ENCODE measurements at places on chromosomes 11 and 22.

- DNase-seq = no peak
Observed at GRCh38 chr11:4194889-4195288, 100.3 kb downstream of the RRM1 start.

- DNase-seq = no peak
Observed at GRCh38 chr11:65448074-65448417, 25.4 kb downstream of the NEAT1 start.

DNA sequence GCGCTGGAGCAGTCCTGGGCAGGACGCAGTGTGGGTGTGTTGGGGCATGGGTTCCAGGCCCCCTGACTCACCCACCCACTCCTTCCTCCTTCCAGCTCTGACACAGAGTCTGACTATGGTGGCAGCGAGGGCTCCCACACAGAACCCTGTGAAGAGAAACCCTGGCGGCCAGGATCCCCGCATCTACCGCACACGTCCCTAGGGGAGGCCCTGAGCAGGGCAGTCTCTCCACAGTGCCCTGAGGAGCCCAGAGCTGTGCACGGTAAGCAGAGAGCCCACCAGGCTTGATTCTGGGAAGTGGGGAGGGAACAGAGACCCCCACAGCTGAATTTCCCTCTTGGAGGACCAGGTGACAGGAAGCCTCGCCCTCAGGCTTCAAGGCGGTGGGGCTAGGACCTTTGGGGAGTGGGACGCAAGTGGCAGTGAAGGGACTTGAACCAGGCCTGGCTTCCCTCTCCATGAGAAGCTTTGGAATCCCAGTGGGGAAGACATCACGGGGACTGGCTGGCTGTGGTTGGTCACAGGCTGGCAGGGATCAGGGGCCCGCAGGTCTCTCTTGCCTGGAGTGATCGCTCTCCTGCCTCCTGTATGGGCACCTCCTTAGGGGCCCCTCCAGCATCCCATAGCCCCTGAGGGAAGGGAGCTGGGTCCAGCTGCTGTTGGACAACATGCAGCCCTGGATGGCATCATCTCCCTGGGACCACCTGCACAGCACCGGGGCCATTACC, 96.4 kb upstream of the PARVA start:
- DNase-seq = no peak

DNA sequence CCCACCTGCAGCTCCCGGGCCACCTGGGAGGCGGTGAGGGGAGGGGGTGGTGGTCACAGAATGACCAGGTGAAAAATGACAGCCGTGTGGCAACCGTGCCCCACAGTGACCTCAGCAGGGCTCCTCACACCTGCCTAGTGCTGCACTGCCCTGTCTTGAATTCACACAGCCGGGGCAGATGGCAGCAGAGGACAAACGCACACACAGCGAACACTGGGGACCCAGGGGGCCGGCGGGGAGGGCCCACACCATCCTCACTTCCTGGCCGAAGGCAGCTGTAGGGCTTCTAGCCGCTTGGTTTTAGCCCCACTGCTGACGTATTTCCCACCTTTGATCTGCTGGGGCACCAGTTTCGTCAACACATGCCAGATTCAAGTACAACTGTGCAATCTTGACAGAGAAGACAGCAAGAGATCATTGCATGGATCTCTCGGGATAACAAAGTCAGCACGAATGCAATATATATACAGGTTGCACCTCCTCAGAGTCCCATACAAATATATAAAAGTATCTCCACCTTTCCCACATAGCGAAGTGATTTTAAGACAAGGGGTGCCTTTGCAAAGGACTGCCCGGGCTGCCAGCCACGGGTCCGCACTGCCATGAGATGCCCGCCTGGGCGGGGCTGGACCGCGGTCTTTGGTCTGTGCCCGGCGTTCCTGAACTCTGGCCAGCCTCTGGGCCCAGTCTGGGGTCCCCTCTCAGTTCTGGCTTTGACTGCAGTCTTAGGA, 26.9 kb downstream of the TRMU start:
- DNase-seq = no peak

DNA sequence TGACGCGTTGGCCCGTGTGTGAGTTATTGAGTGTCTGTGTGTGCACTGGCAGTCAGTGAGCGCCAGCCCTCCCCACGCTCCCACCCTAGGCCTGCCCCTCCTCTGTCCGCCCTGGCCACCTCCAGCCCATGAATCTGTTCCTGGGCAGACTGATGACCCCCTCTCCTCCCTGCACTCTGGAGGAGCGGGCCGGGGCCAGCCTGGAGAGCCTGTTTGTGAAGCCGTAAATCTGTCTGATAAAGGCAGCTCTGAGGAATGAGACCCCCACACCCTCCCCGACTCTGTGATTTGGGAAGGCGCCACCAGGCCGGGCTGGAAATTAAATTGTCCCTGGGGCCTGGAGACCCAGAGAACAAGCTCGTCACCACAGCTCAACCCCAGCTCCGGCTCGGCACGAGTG, 8.6 kb downstream of the TSSC4 start:
- DNase-seq = no peak

- DNase-seq = no peak
Observed at GRCh38 chr22:48474881-48475280, 1352.8 kb downstream of the BRD1 start.

GRCh38 chr22:30857791-30858190, 110.8 kb downstream of the MORC2 start:
- no peak for DNase-seq

GRCh38 chr11:69799582-69799981, 19.6 kb downstream of the FGF3 start:
- no peak for DNase-seq

DNA sequence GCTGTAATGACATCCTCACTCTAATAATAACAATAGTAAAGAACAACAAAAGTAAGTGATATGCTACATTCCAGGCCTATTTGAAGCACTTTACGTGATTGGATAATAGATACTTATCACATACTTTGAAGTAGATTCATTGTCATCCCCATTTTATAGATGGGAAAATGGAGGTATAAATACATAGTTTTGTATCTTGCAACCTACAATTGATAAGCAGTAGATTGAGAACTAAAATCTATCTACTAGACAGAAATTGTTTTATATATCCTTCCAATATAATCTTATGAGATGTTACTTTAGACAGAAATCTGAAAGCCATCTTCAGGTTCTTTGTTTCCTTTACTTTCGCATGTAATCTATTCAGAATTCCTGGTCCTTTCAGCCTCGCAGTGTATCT, 104.6 kb upstream of the CD44 start:
- DNase-seq = no peak

DNA sequence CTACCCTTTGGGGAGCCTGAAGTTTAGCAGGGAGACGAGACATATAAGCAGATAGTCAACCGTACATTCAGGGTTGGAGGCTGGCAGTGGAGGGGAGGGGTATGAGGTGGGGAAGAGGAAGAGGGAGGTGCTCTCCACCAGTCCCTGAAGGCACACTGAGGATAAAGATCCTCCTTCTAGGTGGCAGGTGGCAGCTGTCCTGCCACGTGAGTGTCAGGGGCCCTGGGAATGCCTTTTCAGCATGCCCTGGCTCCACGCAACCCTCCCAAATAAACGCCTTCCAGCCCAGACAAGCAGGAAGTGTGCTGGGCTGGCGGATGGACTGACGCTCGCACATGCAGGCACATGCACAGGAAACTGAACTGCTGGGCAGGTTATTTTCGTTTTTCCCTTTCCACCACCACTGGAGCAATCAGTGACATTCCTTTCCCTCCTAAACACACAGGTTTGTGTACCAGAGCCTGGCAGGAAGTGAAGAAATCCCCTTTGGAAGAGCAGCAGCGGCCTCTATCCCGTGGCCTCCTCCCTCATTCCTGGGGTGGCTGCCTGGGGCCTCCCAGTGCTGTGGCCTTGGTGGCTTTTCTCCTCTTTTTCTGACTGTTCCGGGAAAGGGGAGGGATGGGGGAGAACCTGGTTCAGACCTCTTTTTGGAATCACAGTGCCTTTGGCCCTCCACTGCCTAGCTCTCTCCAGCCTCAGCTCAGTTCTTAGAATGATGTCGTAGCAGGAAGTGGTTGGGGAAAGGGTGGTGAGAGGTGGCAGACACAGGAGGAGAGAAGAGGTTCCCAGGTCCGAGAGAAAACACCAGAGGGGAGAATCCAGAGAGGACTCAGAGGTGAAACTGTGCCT, 157.0 kb upstream of the TIMP3 start:
- no peak for DNase-seq

DNA sequence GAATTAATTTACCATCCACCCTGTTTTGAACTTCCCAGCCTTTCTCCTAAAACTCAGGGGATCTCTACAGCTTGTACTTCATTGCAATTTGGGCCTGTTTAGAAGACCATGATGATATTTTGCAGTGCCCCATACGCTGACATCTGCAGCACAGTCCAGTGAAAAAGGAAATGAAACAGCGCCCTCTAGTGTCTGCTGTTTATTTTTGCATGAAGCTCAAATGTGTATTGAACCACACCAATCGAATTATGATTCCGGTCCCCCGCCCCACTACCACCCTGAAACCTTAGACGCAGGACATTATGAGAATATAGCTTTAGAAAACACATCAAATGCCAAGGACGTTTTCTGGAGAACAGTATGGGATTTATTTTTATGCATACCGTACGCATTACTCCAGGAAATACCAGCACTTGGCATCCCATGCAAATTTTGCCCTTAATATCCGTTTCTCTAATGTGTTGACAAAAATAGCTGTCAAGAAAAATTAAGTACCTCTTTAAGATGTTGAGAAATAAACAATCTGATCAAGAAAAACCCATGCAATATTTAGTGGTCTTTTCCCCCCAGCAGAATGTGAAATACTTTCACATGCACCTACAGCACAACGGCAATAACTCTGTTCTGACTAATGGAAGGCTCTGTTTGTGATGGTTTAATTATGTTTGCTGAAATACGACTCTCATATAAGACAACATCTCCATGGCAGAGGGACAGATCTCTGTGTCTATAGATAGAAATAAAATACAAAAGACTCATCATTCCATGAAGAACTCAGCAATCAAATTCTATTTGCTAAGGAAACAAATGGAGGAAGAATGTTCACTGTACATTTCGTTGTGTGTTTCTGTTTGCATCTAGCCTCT, 93.9 kb downstream of the TECTA start:
- DNase-seq = no peak

- DNase-seq = no peak
Observed at GRCh38 chr22:17429516-17429915, 60.3 kb downstream of the CECR2 start.

DNA sequence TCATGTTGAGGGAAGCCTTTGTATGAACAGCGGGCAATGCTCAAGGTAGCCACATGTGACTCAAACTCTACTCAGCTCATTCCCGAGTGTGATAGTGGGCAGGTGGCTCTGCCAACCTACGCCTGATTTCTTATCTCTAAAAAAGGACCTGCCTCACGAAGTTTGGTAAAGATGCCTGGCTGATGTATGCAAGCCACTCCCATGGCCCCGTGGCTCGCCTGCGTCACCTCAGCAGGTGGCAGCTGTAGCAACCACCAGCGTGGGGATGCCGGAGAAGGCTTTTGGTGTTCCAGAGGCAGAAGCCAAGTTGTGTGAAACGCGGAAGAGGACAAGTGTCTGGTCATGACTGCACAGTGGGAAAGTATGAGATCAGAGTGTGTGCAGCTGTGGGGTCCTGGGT, 5.4 kb downstream of the FADS2 start:
- DNase-seq = no peak

- DNase-seq = no peak
Observed at GRCh38 chr22:49297871-49298721, 529.6 kb downstream of the BRD1 start.

GRCh38 chr11:7353100-7353499, 101.4 kb downstream of the SYT9 start:
- no peak for DNase-seq

DNA sequence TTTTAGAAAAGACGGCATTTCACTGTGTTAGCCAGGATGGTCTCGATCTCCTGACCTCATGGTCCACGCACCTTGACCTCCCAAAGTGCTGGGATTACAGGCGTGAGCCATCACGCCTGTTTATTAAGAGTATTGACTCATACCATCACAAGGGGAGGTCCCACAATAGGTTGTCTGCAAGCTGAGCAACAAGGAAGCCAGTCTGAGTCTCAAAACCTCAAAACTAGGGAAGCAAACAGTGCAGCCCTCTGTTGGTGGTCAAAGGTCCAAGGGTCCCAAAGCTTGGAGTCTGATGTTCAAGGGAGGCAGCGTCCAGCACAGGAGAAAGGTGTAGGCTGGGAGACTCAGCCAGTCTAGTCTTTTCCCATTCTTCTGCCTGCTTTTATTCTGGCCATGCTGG, 32.8 kb upstream of the LDLRAD3 start:
- DNase-seq = no peak

- no peak for DNase-seq
Observed at GRCh38 chr11:15468466-15468865, 353.7 kb downstream of the INSC start.

- no peak for DNase-seq
Observed at GRCh38 chr11:26095340-26095739, 236.6 kb upstream of the ANO3 start.

GRCh38 chr11:129447654-129448239, 72.1 kb downstream of the BARX2 start:
- DNase-seq = no peak

- no peak for DNase-seq
Observed at GRCh38 chr11:34749666-34750659, 129.1 kb downstream of the EHF start.

- DNase-seq = no peak
Observed at GRCh38 chr11:1341928-1342524, 32.6 kb upstream of the TOLLIP start.

DNA sequence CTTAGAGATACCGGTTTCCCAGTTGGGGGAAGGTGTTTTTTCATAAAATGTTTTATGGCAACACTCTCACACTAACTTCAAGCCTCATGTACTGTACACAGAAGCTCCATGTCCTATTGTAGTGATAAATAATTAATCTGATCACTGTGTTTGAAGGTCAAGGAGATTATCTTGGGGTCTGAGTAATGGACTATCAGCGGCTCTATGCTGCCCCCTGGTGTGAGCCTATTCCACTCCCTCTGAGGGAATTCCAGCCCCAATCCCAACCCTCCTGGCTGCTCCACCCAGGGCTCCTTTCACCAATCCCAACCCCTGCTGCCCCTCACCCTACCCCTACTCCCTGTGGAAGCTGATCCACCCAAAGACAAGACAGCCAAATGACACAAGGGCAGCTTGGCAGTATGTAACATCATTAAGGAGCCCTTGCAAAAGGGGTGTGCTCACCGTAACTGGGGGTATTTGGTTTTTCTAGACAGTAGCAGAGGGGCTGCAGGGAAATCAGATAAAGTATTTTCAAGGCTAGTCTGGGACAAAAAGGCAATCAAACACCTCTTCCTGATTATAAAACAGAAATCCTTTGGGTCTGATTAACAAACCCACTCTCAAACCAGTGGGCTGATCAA, 22.3 kb downstream of the HPS4 start:
- DNase-seq = no peak

DNA sequence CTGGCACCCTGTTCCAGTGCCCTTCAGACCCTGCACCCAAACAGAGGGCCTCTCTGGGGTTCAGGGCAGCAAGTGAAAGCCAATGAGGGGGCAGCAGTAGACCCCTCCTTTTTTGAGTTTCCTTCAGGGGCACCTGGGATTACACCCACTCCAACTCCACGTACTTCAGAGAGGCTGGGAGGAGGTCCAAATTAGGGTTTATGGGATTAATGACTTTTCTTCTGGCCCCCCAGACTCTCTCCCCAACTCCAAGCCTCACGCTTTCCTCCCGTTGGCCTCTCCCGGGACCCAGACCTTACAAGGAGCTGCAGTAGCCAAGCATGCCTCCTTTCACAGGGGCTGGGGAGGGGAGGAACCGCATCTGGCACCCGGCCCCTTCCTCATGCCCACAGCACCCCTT, 101.7 kb downstream of the NECTIN1 start:
- no peak for DNase-seq

Data from esophagus squamous epithelium (tissue), 5 donors.